ENCODE measurements at places on chromosomes 16 and 17. TPM values are rescaled to one million over a fixed set of nuclear protein-coding genes. Genes with fewer than 3 reads are reported as not detected.

Gene SLC38A10
- 102 TPM for total RNA-seq

Gene EIF4A3
- total RNA-seq: 167 TPM

Gene ZBTB4
- 20.3 TPM for total RNA-seq

Gene PTGES3L
- total RNA-seq: 1.9 TPM

Gene TBX2
- total RNA-seq: 0.14 TPM

Gene ZNF750
- total RNA-seq: not detected

Gene SLC7A5
- total RNA-seq: 271 TPM

Gene SHPK
- total RNA-seq: 19.5 TPM

Gene DYNLRB2
- total RNA-seq: not detected

Gene TBC1D3H
- total RNA-seq: not detected

Gene BRD7
- total RNA-seq: 79.5 TPM

All from activated T-helper 2 cell treated with anti-CD3 and anti-CD28 coated beads, Interferon-gamma antibody, Interleukin-2, Interleukin-4, amounts not matched to agents 10 μg/mL and 5 μg/mL and 100 μg/mL, durations not matched to agents 14 hours and 24 hours and 36 hours (primary cell).